NCI-H226 (cell line): ENCODE measurements at places on chromosomes 4 and X.

DNA sequence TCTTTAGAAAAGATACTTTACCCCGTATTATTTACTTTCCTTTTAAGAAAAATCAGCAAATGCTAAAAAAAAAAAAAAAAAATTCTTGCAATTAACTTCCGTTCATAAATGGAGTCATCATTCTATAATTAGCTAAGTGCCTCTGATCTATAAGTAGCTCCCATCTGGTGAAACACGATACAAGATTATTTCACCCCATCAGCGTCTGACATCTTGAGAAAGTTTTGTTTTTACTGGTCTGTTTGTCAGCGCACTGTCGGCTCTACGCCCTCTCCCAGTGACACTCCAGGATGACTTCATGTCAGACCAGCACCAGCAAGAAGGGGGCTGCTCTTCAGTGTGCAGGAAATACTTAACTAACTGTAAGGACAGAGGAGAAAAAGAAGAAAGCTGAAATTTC, 108.3 kb downstream of the AFAP1 start:
- no peak for DNase-seq

DNA sequence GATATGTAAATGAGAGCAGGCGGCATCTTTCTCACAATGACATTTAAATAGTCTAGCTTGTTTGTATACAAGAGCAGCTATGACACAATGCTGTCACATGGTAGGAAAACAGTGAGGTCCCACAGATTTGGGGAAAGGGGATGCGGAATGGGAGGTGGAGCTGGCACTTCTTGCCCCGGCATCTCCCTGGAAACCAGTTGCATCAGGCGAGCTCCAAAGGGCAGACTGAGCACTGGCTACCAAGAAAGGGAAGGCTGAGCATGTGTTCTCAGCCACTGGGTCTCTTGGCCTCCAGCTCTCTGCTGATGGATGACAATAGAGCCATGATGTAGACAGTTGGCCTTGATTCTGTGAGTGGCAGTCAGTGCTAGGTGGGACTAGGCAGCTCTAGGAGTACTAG, 109.0 kb downstream of the UCHL1 start:
- no peak for DNase-seq

DNA sequence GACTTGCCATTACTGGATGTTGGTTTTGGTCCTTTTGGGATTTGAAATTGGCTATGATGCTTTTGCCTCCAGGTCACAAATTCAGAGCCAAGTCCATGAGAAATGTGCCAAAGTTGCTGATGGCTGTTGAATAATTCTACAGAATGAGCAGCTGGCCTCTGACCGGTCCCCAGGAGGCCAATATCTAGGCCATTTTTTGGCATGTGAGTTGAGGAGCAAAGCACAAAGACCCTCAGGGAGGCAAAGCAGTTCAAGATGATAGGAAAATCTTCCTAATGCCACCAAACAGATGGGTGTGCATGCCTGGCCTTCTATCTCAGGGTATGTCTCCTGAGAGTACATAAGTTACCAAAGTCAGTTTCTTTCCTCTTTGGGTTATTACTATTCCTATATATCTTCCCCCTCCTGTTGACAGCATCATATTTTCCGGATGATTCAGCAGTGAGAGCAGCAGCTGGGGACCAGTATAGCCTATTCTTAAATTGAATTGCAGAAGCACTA, 44.4 kb downstream of the SEL1L3 start:
- DNase-seq = no peak

- DNase-seq = no peak
These were observed 32.7 kb downstream of the CPLX1 start for GRCh38 chr4:793093-793861.

DNA sequence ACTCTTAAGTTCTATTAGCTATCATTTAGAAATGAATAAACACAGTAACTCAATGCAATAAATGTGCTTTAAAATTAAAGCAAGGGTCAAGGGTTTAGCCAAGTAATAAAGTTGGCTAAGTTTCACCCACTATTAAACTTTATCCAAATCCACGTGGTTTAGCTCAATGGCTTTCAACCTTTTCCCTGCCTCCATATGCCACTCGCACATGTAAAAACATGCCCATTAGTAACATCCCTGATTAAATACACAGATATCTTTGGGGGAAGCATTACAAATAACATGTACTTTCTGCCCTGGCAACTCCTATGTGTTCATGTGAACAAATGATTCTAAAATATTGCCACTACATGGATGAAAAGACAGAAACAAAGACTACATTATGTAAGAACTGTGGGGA, 130.8 kb downstream of the ZAR1 start:
- no peak for DNase-seq

DNA sequence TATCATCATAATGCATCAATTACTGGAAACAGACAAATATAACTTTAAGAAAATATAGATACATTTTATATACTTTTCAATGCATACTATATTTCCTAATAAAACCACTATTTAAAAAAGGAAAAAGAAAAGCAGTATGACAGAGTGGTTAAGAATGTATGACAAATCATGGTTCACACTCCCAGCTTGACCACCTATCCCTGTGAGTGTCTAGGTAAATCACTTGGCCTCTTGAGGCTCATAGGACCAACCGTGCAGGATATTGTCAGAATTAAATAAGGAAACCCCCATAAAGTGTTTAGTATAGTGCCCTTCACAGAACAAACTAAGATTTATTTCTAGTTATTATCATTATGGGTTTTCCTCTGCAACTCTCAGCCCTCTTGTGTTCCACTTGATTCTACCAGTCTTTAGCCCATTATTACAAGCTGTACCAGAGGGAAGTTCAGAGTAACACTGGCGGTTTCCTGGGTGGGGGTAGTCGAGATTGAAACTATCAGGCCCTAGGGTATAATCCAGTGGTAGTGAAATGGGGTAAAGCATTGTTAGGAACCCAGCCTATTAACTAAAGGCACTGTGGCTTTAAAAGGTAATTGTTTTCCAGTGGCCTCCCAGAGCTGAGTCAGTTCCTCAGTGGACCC, 55.5 kb upstream of the PAK3 start:
- no peak for DNase-seq

GRCh38 chr4:10305816-10306215, 151.4 kb downstream of the ZNF518B start:
- no peak for DNase-seq

- DNase-seq = no peak
These were observed 15.4 kb upstream of the ADH1B start for GRCh38 chr4:99336553-99336952.

- DNase-seq = no peak
These were observed 75.1 kb downstream of the PDGFC start for GRCh38 chr4:156896527-156896926.

DNA sequence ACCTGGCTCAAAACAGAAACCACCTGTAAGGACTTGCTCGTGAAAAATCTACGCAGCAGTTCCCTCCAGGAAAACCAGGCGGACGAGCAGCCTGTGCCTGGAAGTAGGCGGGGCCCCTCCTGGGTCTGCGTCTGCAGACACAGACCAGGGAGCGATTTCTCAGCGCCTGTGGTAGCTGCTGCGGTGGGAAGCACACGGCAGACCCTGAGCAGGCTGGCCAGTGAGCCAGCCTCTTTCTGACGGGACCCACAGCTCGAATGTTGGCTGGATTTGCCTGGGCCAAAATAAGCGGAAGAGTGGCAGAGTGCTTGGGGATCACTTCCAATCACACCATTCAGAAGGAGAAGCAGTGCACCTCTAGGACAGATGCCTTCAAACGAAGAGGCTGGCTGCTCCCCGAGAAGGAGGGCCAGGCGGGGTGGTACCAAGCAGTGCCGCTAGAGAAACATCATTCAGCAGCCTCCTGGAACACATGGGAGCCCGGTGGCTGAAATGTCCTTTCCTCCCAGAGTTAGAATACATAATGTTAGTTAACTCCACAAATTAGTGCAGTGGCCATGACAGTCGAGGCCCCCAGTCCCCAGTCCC, 85.9 kb downstream of the GATB start:
- no peak for DNase-seq

- no peak for DNase-seq
These were observed 258.4 kb downstream of the PPARGC1A start for GRCh38 chr4:23631255-23631950.

GRCh38 chr4:54586320-54586955, 71.3 kb upstream of the KIT start:
- peak; percentile 13 for DNase-seq

GRCh38 chr4:87058356-87059073, 123.7 kb downstream of the AFF1 start:
- no peak for DNase-seq

DNA sequence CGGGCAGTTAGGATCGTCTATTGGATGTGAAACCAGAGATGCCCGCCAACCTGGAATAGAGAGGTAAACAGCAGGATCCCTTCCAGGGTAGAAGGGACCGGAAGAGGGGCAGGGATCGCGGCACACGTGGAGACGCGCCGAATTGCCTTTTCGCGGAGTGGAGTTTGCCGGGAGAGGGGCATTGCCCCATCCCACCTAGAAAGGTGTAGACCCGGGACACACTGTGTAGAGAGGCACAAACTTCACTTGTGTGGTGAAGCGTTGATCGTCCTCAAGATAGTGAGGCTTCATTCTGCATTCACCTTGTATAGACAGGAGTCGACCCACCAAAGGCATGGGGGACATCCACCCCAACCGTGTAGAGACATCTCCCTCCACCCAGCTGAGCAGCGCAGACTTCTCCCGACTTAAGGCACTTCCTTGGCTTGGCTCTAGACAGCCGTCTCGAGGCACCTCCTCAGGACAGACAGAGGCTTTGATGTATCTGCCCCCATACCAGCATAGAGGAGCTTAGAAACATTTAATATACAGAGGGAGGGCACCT, 410 bp downstream of the GNL3L start:
- DNase-seq = no peak

DNA sequence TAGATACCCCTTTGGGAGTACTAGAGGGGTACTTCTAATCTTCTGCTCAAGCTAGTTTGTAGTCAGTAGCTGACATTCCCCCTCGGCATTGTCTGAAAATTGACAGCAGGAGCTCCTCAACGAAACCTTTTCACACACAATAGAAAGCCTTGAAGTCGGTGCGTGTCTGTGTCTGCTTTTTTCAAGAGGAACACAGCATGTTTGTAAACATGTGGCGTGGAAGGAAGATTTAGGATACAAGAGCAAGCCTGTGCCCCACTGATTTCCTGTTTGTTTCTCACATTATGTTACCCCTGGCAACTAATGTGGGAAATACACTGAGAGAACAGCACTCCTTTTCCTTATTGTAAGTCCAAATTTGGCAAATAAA, 252.6 kb downstream of the ANKRD50 start:
- no peak for DNase-seq

DNA sequence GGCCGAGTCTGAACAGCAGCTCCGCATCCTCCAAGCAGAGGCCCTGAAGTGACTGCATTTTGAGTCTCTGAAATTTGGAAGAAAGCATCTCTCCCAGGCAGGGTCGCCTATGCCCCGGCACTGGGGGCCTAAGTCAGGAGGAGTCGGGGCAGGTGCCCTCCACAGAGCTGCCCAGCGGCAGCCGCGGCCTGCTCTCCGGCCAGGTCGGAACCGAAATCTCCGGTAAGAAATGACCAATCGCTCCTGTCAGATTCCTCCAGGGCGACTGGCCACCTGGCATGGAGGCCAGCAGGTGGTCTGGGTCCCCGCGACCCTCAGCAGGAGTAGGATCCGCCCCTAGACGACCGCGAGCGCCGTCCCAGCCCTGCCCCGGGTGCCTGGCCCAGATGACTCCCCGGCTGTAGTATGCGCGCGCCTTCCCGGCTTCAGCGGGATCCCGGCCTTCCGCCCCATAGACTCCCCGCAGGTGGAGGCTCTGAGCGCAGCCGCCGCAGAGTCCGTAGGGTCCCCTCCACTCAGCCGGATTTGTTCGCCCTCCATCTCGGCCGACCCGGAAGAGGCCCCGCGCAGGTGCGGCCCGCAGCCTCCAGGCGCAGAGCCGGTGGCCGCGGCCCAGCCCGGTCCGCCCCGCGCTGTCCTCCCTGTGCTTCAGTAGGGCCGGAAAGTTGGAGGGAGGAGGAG, 1.5 kb downstream of the NKX1-1 start:
- no peak for DNase-seq

DNA sequence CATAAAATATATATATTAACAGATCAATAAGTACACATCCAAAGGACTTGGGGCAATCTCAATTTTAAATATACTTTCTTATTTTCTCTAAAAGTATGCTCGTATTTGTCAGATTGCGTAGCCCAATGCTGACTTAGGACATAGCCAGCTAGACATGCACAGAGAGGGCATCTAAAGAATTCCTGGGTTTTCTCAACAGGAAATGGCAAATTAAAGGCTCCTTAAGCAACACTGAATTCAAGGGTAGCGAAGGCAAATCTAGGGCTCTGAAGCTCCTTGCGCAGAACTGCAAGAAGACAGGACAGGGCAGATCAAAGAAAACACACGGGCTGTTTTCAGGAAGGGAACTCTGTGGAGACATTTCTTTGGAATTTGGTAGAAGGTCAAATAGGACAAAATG, 94.6 kb upstream of the FTHL17 start:
- peak; percentile 44 for DNase-seq

DNA sequence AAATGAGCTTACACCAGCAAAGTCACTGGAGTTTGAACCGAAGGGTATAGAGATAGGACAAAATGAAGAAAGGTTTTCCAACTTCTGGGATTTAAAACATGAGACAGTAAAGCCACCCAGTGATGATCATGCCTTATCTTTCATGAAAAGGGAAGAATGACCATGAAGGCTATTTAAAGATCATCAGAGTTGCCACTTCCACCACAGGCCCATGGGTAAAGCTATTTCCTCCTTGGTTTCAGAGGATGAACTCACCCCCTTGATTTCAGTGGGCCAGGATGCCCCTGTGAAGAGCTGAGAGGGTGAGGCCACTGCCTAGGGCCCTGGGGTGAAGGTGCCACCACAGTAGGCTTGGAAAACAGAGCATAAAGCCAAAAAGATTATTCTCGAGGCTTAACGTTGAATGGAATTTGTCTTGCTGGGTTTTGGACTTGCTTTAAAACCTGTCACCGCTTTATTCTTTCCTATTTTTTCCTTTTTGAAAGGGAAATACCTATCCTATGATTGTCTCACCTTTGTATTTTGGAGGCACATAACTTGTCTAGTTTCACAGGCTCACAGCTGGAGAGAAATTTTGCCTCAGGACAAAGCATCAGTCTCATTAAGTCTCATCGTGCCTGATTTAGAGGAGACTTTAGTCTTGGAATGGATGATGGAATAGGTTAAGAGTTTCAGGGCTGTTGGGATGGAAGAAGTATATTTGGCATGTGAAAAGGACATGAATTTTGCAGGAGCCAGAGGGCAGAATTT, 254.0 kb downstream of the SNCA start:
- DNase-seq = no peak

- DNase-seq = no peak
These were observed 594.2 kb downstream of the STPG2 start for GRCh38 chr4:97548943-97549583.

GRCh38 chrX:107878106-107878505, 52.4 kb downstream of the MID2 start:
- no peak for DNase-seq

DNA sequence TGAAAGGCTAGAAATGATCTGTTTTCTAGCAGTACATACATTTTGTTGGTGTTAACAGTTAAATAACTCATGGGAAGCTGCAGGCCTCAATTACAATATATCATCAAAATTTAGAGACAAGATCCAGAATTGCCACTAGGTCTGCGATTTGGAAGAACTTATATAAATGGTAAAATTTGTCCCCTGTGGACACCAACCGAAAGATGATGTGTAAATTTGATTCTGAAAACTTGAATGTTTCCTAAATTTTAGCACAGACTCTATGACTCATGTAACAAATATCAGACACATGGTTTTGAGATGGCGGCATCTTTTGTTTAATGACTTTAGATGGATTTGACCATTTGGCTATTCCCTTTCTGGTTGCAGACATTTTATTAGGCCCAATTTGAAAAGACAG, 6.0 kb upstream of the HPGDS start:
- no peak for DNase-seq
